Left hindlimb (tissue), 1 donor: ENCODE measurements at places on chromosomes 11 and 22.
A peak's percentile ranks its signal among the peaks of the same experiment; 100 is the strongest.

DNA sequence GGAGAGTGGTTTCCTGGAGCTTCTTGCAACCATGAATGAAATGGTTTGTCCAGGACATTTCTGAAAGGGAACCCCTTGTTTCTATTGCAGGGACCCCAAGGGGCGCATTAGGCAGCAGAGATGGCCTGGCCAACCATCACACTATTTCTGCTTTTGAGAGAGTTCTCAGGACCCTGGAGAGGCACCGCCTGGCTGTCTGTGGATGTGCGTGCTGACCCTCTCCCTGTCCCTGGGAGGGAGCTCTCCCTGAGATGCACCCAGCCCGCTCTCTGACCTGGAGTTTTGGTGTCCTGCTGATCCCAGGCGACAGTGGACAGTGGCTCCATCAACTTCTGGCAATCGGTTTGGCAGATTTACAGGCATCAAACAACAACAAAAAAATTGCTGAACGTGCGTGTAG, 80.3 kb upstream of the SLC22A12 start:
- DNase-seq, result no peak

- no peak for DNase-seq
These were observed 30.1 kb downstream of the TIMP3 start for GRCh38 chr22:32831584-32831983.

- no peak for DNase-seq
These were observed 5.0 kb downstream of the SNX15 start for GRCh38 chr11:65032216-65032615.

DNA sequence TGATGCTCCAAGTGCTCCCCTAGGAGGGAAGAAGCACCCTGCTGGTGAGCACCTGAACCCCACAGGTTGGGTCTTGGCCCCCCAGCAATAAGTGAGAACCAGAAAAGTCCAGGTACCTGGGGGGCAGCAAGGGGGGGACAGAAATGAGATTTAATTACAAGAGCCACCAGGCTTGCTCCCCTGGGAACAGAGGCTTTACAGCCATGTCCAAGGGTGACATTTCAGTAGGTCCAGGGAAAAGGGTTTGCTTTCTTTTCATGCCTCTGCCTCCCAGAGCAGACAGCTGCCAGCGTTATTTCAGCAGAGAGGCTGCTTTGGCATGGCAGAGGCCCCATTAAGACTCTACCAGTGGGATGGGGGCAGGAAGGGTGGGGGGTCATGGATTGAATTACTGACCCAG, 437.7 kb downstream of the BUD13 start:
- no peak for DNase-seq

- DNase-seq, result peak; percentile 76
These were observed at the start of gene SYT13 for GRCh38 chr11:45285930-45286632. Gene SYT13, minus strand, starts transcription at chr11:45286341. Its CDS starts 134 bp downstream, at chr11:45286207.

- no peak for DNase-seq
These were observed 10.0 kb downstream of the IL2RB start for GRCh38 chr22:37139762-37140161.

GRCh38 chr11:78730267-78730824, 155.7 kb upstream of the NARS2 start:
- DNase-seq, result no peak

- DNase-seq, result no peak
These were observed 575 bp downstream of the MFNG start for GRCh38 chr22:37485395-37486223.

GRCh38 chr11:67071420-67072284, 15.0 kb downstream of the RHOD start:
- peak; percentile 66 for DNase-seq

- DNase-seq, result peak; percentile 55
These were observed 36.1 kb upstream of the OR8B8 start for GRCh38 chr11:124481365-124482323.

DNA sequence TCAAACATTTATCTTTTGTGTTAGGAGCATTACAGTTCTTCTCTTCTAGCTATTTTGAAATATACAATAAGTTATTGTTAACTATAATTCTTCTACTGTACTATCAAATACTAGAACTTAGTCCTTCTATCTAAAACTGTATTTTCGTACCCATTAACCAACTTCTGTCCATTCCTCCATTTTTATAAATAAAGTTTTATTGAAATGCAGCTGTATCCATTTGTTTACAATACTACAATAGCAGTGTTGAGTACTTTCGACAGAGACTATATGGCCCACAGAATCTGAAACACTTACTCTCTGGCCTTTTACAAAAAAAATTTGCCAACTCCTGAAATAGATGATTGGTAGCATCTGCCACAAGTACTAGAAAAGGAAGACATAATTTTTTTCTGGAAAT, 4.7 kb upstream of the SLC35C1 start:
- DNase-seq, result no peak

DNA sequence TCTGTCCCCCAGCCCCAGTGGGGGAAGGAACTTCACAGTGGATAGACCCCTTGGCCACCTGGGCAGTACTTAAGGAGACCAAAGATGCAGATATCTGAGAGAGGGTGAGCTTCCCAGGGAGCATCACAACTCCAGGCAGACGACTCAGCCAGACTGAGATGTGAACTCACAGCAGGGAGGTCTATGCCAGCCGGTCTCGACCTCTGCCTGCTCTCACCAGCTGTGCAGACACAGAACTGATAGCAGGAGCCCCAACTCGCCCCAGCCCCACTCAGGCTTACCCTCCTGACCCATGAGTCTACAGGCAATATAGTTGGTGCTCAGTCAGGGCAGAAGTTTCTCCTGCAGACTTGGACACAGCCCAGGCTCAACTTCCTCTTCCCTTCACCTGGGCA, 29.7 kb upstream of the ACCSL start:
- no peak for DNase-seq

- DNase-seq, result no peak
These were observed 1183.6 kb downstream of the BRD1 start for GRCh38 chr22:48644108-48644507.

GRCh38 chr11:126754591-126755426, 245.8 kb downstream of the KIRREL3 start:
- DNase-seq, result no peak

DNA sequence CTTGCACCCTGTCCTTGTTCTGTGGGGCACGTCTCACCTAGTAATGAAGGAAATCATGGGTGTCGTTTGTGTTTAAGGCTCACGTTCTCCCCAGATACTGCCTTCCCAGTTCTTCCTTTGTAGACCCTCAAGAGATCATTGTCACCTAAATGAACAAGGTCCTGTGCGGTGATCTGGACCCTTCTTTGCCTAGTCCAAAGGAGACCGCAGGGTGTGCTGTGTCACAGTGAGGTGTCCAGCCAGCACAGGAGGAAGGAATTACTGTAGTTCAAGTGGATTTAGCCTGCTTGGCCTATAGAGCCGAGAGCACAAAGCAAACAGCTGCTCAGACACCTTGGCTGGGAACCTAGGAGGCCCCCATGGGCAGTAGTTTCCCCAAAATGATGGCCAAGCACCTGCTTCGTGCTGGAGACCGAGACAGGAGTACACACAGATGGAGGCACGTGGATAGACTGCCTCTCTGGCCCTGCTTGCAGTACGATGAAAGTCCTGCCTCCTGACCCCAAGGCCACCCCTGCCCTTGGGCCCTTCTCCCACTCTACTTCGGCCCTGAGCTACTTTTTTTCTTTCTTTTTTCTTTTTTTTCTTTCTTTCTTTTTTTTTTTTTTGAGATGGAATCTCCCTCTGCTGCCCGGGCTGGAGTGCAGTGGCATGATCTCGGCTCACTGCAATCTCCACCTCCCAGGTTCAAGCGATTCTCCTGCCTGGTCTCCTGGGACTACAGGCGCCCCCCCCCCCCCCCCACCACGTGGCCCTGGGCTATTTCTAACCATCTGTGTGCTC, 19.4 kb upstream of the PPFIA1 start:
- peak; percentile 72 for DNase-seq

DNA sequence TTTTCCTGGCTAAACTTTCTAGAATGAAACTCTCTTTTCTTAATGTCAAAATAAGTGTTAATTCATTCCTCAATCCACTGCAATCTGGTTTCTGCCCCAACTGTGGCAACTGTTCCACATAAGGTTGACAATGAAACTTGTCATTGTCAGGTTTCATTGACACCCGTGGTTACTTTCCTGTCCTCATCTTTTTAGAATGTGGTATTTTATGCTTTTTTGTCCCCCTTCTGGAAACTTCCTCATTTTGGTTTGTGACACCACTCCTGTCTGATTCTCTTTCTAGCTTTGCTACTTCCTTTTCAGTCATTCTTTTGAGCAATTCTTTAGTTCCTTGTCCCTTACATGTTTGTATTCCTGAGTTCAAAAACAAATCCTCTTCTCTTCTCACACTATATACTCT, 7.5 kb upstream of the PDE3B start:
- no peak for DNase-seq

GRCh38 chr11:41935241-41935640, 475.8 kb upstream of the LRRC4C start:
- no peak for DNase-seq

- no peak for DNase-seq
These were observed 60.9 kb upstream of the EED start for GRCh38 chr11:86183694-86184093.

- no peak for DNase-seq
These were observed 1275.2 kb upstream of the CNTN5 start for GRCh38 chr11:97745515-97746050.

GRCh38 chr11:12269446-12270214, 107.7 kb upstream of the PARVA start:
- DNase-seq, result no peak

DNA sequence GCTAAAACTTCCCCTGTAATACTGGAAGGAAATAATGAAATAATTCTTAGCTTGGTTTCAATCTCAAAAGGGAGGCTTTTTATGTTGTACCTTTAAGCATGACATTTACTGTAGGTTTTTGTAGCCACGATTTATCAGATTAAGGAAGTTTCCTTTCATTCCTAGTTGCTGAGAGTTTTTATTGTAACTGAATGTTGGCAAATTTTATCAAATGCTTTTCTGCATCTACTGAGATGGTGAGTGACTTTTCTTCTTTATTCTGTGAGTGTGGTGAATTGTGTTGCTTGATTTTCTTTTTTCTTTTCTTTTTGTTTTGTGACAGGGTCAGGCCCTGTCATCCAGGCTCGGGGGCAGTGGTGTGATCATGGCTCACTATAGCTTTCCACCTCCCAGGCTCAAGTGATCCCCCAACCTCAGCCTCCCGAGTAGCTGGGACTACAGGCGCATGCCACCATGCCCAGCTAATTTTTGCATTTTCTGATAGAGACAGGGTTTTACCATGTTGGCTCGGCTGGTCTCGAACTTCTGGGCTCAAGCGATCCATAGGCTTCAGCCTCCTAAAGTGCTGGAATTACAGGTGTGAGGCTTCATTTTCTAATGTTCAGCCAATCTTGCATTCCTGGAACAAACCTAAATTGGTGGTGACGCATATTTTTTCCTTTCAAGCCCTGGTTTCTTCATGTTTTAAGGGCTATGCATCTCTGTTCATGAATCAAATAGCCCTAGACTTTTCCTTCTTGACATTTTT, 26.2 kb downstream of the SUSD2 start:
- no peak for DNase-seq

DNA sequence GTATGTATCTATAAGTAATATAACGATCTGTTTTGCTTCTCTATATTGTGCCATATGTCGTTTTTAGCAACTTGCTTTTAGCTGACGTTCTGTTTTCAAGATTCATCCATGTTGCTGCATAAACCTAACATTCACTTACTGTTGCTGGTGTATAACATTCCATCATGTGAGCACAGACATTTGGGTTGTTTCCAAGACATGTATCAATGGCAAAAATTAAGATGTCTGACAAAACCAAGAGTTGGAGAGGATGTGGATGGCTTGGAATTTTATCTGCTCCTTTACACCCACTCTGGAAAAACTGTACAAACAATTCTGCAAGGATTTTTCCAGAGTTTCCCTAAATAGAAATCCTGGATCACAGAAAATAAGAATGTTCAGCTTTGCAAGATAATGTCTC, 40.9 kb downstream of the DGCR2 start:
- no peak for DNase-seq

- DNase-seq, result peak; percentile 80
These were observed 1.7 kb downstream of the PHF21A start for GRCh38 chr11:46119352-46120216.

GRCh38 chr11:16771350-16772140, 33.1 kb downstream of the C11orf58 start:
- no peak for DNase-seq

DNA sequence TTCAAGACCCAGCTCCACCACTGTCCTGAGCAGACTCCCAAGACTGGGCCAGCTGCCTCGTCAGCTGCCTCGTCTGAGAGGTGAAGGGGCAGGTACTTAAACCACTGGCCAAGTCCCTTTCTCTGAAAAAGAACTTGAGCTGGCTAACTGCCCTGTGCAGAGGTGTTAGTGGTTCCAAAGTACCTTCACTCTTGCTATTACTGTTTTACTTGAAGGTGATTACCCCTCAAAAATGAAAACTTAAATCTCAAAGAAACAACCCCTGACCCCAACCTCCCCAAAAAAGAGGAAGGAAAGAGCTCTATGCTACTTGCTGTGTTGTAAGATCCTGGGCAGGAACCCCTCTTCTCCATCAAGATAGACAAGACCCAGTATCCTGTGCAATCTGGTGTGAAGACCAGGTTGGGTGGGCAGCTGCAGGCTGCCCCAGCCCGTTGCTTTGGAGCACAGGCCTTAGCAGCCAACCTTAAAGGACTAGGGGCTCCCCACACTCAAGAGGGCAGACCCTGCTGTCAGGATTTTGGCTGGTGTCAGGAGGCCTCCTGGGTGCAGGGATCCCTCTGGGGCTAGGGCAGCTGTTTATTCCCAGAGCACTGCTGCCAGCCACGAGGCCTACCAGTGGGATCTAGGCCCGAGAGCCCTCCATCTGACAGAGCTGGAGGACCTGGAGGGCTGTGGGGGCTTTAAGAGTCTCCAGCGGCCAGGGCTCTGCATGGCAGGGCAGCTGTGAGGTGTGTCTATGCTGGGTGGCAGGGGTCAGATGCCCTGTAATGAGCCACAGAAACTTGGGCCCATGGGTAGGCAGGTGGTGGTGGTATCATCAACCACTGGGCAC, 13.0 kb downstream of the GUCD1 start:
- DNase-seq, result no peak

GRCh38 chr11:20247591-20248007, 87.3 kb upstream of the DBX1 start:
- no peak for DNase-seq

DNA sequence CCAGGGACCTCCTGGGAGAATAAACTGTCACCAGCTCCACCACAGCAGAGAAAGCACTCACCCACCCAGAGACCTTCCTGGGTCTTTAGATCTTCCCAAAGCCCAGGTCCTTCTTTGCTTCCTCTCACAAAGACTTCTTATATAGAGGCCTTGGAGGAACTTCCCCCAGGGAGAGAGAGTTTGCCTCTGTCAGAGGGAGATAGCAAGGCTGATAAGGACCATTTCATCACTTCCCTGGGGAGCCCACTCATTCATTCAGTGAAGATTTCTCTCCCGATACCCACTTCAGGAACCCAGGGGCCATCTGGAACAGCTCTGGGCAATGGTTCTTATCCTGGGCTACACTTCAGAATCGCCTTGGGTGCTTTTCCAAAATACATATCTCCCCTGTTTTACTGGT, at the start of gene PRG2:
PRG2 (minus strand) TSS at position 116 of the 400 bp plus-strand sequence. CDS start 706 bp downstream, outside the sequence.
- DNase-seq, result no peak

DNA sequence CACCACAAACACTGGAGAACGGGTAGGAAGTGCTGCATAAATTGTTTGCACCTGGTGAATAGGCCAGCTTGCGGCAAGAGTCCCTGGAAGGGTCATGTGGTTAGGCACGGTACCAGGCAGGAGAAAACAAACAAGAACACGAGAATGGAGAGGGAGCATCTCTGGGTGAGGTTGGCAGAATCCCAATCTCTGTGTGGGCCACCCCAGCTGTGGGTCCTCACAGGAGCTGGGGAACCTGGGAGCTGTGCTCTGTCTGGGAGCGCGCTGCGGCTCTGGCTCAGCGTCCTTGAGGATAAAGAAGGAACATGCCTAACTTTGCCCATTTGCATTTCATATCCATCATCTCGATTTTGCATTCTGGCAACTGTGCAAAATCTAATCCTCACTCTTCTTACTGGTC, 46.1 kb upstream of the JAM3 start:
- DNase-seq, result no peak

GRCh38 chr11:12962306-12962705, 46.8 kb upstream of the RASSF10 start:
- no peak for DNase-seq
